ENCODE measurements at places on chromosomes 5 and 9.

DNA sequence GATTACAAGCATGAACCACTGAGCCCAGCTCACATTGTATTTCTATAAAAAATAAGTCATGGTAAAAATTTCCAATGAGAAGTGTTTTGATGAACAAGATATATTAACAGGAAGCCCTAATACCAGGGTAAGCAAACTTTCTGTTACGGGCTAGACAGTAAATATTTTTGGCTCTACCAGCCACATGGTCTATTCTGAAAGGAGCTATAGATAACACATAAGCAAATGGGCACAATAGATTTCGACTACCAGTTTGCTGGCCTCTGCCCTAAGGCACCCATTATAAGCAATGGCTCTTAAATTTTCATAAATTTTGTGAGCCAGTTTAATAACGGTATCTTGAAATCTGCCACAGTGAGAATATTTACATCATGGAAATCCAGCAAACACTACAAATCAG, 8.1 kb downstream of the UBQLN1 start:
- DNase-seq = no peak

DNA sequence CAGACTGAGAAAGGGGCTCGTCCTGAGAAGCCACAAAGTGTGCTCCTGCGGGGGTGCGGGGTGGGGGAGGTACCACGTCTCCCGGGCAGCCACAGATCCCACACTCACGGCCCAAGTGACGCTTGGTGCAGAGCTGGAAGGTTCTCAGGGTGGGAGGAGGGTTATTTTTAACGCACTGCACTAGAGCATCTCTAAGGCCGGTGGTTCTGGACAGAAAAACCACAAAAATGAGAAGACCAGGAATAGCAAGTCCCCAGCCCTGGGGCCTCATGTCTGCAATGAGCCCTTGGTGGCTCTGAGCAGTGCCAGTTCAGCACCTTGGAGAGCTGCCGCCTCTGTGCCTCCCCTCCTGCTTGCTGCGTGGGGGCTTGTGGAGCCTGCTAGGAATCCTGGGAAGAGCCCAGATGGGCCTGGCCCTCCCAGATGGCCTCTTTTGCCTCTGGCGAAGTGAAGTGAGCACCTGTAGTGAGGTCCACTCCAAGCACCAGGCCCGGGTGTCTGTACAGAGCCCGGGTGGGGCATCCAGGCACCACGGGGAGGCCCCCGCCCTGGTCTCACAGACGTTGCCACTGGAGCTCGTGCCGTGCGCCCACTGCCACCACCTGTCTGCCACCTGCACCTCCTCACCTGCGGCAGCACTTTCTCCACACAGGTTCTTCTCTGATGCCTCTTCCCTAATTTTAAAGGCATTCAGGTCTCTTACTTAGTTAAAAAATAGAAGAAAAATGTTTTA, 48.9 kb upstream of the CACNA1B start:
- no peak for DNase-seq

GRCh38 chr9:113914517-113914916, 38.4 kb downstream of the ZNF618 start:
- no peak for DNase-seq

DNA sequence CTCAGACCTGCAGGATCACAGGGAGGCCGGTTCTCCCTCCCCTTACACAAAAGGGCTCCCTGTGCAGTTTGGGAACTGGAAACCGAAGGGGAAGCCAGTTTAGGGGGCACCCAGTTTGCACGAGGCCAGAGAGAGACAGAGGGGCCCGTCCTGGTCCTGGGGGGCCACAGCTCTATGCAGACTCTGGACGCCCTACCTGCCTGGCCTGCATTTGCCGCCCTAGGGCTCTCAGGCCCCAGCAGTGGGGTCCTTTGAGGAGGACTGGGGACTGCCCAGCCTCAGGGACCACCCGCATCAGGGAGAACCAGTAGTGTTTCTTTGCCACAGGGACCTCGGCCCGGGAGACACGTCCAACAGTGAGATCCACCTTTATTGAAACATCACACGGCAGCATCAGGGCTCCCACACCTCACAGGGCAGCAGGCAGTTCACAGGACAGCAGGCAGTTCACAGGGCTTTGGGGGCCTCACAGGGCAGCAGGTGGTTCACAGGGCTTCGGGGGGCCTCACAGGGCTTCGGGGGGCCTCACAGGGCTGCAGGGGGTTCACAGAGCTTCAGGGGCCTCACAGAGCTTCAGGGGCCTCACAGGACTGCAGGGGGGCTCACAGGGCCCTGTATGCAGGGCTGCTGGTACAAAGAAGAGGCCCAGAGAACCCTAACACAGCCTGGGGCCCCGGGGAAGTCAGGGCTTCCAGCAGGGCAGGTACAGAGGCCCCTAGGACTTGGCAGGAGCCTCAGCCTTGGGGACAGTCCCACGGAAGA, 648 bp upstream of the NSMF start:
- DNase-seq = no peak

DNA sequence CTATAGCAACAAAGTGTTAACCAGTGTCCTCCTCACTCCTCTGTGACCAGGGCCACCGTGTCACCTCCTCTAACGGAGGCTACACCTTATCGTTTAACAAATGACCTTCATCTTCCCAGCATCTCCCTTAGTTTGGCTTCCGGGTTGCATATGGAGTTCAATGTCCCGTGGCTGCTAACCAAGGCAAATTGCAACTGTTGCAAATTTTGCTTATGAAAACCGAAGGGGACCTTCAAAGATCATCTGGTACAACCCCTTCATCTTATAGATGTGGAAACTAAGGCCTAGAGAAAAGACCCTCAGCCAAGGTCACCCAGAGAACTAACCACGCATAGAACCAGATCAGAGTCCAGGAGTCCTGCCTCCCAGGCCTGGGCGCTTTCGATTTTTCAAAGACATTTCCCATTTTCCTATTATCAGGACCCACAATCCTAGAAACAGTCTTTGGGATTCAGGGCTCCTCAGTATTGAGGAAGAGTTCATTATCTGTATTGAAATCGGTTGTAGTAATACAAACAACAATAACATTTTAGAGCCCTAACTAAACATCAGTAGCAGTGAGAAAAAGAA, 1.4 kb downstream of the PRELID2 start:
- no peak for DNase-seq

DNA sequence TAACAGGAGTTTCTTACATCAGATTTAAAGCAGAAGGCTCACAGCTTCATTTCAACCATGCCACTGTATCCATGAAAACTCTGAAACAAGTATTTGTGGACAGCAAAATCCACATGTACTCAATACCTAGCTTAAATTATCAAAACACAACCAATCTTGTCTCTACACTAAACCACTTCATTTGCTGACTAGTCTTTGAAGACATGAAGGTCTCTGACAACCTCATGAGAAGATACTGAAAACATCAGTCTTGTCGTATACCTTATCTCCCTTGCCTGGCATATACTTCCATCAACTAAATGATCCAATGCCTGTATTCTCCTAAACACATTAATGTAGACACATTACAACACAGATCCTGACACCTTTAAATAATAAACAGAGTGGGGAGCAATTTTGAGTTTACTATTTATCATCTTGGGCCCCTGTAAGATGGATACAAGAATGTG, 2.9 kb downstream of the RPS23 start:
- DNase-seq = no peak

DNA sequence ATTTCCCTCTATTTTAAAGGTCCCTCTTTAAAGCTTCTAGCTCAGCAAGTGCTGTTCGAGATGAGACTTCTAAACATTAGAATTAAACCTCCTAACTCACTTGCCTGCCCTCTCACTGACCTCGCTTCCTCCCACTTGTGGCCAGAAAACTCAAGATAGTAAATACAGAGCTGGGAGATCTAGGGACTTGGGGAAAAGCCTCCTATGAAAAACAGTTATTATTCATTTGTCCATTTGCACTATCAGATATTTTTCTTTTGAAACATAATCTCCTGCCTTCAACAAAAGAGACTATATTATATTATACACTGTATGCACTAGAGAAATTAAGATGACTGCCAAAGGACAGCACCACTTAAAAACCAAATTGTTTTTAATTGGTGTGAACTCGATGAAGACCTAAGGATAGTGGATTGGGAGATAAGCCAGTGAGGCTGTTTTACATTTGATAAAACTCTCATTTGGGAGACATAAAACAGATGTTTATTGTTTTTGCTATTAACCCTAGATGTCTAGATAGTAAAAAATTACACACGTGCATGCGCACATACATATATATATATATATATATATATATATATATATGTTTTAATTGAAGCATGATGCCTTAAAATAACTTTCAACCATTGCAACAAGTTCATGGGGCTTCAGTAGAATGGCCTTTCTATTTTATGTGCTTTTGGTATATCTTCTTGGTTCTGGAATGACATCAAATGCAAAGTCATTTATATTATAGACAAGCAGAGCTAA, 229.4 kb downstream of the ADAMTSL1 start:
- DNase-seq = no peak

GRCh38 chr9:137745541-137745991, 126.8 kb downstream of the EHMT1 start:
- no peak for DNase-seq

GRCh38 chr5:83157163-83157562, 79.8 kb downstream of the XRCC4 start:
- DNase-seq = no peak

GRCh38 chr5:111461255-111461671, 51.1 kb downstream of the STARD4 start:
- no peak for DNase-seq

DNA sequence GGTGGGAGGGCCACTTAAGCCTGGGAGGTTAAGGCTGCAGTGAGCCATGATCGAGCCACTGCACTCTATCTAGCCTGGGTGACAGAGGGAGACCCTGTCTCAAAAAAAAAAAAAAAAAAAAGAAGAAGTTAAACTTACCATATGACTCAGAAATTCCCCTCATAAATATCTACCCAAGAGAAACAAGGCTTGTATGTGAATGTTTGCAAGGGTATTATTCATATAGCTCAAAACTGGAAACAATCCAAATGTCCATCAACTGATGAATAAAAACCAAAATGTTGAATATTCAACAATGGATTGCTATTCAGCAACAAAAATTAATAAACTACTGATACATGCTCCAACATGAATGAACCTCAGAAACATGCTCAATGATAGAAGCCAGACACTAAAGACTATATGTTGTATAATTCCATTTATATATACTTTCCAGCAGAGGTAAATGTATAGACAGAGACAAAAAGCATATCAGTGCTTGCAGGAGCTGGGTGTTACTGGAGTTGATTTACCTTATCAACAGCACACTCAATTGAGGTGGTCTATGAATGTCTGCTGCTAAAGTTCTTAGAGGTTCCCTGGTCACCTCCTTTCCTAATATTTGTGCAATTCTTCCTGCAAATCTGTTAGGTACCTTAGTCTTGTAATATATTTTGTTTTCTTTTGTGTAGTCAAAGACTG, 5.3 kb upstream of the SREK1 start:
- no peak for DNase-seq

DNA sequence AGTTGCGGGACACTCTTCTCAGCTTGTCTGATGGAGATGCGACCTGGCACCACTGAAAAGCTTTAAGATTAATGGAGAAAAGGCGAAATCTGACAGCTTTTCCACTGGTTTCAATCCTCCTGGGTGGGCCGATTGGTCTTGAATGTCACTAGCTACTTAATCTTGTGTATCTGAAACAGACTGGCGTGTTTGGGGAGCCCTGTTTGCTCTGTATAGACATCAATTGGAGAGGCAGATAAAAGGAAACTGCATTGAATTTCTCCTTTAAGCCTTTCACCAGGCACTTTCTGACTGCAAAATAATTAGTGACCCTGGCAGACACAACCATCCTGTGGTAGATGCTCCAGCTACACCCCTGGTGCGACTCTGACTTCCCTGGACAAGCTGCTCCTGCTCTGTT, 224.2 kb downstream of the NDUFS4 start:
- DNase-seq = no peak

- no peak for DNase-seq
Observed at GRCh38 chr5:160959804-160960203, 107.8 kb upstream of the ATP10B start.

- no peak for DNase-seq
Observed at GRCh38 chr9:137053944-137054931, at the start of gene ENTPD2. Gene ENTPD2 (minus strand): TSS chr9:137054061. CDS start chr9:137053997, 64 bp downstream.

- DNase-seq = no peak
Observed at GRCh38 chr5:131285703-131286399, 22.0 kb downstream of the CDC42SE2 start.

GRCh38 chr5:14722923-14723322, 58.4 kb downstream of the OTULIN start:
- no peak for DNase-seq

DNA sequence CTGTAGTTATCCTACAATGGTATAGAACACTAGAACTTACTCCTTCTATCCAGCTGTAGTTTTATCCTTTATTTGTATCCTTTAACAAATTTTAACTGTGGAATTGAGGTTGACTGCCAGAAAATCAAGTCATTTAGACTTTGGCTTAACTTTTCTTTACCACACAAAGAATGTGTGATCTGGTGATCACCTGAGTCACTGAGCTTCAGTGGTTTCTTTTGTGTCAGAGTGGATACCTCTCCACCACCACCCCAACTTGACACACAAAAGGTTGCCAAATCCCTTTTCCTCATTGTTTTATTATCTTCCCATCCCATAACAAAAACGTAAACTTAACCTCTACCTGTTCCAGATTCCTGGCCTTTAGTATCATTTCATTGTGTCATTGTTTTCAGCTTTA, 5.5 kb downstream of the OTULIN start:
- DNase-seq = no peak

DNA sequence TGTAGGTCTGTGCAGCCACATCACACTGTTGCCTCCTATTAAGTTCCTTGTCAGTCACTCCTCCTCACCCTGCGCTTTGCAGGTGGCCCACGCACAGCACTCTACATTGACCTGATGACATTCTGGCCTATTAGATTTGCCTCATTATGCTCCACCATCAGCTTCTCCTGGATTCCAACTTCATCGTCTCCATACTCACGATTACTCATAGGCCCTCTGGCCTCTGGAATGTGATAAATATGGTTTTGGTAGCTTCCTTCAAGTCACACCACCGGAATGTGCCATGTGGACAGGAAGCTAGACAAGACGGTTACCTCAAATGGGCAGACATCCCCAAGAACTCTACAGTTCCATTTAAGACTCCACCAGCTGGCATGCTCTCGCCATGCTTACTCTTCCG, 158.0 kb upstream of the LHFPL2 start:
- DNase-seq = no peak

DNA sequence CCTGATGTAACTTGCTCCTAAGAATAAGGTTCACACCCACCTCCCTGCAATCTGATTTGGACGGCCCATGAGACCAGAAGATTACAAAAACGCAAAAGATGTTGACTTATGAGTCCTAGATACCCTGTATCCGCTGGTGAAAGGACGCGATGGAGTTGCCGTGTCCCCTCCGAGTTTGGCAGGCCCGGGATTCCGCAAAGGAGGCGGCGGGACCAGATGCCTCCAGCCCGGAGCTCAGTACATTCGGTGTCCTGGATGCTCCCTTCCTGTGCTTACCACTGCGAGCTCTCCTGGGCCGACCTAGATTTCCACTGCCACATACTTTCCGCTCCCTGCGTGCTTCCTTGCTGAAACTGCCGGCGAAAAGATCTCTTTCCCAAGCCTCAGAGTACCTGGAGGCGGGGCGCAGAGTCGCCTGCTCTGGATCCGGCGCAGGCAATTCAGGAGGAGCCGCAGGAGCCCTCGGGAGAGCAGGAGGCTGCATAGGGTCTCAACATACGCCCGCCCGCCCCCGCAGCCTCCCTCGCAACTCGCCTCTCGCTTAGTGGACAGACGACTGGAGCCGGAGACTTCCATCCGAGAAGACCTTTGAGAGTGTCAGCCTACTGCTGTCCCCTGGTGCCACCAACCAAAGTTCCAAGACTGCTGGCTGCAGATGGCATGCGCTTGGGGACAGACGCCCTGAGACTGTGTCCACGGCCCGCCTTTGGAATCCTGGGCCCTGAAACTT, 39.8 kb downstream of the ANXA2R start:
- DNase-seq = no peak

- no peak for DNase-seq
Observed at GRCh38 chr5:169067751-169068173, 233.2 kb downstream of the SLIT3 start.

Measured in activated CD8-positive, alpha-beta memory T cell treated with anti-CD3 and anti-CD28 coated beads for 4 hours (primary cell).